M059J (cell line): ENCODE measurements at places on chromosomes 1 and 21. TPM values are rescaled to one million over a fixed set of nuclear protein-coding genes. Genes with fewer than 3 reads are reported as not detected.
A peak's percentile ranks its signal among the peaks of the same experiment; 100 is the strongest.

Gene FAM89A
- 7.3 and 9.4 TPM in 2 replicates for total RNA-seq

Gene IL23R
- 0.07 TPM in 1 of 2 replicates, not detected in the other for total RNA-seq

Gene MCOLN3
- total RNA-seq, result 2.1 and 4.3 TPM in 2 replicates

Gene SAMD11
- 30.5 and 59.8 TPM in 2 replicates for total RNA-seq

GRCh38 chr1:207866471-207867135 lies 44.3 kb downstream of the CD34 start:
- peak; percentile 15 for DNase-seq

GRCh38 chr1:1037366-1038327 lies 17.7 kb downstream of the AGRN start:
- no peak for DNase-seq
